ENCODE measurements at places on chromosomes 16 and 17. TPM values are rescaled to one million over a fixed set of nuclear protein-coding genes. Genes with fewer than 3 reads are reported as not detected.

The RNU2-1 gene
- total RNA-seq: 5,534 TPM

The ZNF423 gene
- total RNA-seq: not detected

DNA sequence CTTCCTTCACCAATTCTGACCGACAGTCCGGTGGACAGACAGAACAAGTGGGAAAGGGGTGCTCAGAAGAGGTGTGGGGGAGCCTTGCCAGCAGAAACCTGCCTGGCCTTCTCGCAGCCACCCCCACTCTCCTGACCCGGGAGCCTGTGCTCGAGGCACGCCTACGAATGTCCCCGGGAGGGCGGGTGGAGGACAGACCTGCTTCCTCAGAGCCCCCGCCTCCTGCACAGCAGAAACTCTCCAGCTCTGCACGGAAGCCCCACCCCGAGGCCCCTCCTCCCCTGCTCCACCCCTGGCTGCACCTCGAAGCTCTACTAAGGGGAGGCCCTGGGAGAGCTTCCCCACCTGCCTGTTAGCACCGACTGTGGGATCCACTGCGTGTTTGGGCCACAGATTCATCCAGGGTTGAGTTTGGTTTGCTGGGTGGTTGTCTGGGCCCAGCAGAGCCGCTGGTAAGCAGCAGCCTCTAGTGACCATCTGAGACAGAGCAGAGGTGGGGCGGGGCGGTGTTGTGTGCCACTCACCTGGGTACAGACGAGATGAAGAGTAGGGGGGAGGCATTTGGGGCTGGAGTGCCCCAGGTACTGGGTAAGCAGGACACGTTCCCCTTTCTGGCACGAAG, 6.2 kb downstream of the TAF1C start:
- peaks cover 9% of the 10 kb centered on the region for H3K4me1 ChIP-seq
- no peak overlapping the region for H3K27ac ChIP-seq
- H3K4me3 ChIP-seq: no peak overlapping the region
- H3K36me3 ChIP-seq: peaks cover 63% of the 10 kb centered on the region
- H3K27me3 ChIP-seq: no peaks in the 10 kb centered on the region
- no peak for DNase-seq

The WSCD1 gene
- total RNA-seq: not detected

GRCh38 chr16:12535535-12536411, 267.9 kb downstream of the CPPED1 start:
- no peak overlapping the region for H3K4me3 ChIP-seq
- H3K27me3 ChIP-seq: no peaks in the 10 kb centered on the region
- H3K36me3 ChIP-seq: no peaks in the 10 kb centered on the region
- H3K4me1 ChIP-seq: peaks cover 57% of the 10 kb centered on the region
- no peak overlapping the region for H3K27ac ChIP-seq
- no peak for DNase-seq

- no peaks in the 10 kb centered on the region for H3K4me1 ChIP-seq
- H3K4me3 ChIP-seq: no peak overlapping the region
- DNase-seq: no peak
- no peak overlapping the region for H3K27ac ChIP-seq
- no peaks in the 10 kb centered on the region for H3K27me3 ChIP-seq
Measured at GRCh38 chr17:34398990-34399389, 36.0 kb upstream of the CCL1 start.
